Stimulated activated CD4-positive, alpha-beta T cell treated with anti-CD3 and anti-CD28 coated beads, TNF-alpha, amount 100 ng/mL, for 24 hours (primary cell): ENCODE measurements at places on chromosomes 7 and 10.

GRCh38 chr7:113142385-113143119 lies 24.2 kb upstream of the SMIM30 start:
- no peak for DNase-seq

GRCh38 chr10:95466436-95466835 lies 94.7 kb downstream of the SORBS1 start:
- DNase-seq: no peak

DNA sequence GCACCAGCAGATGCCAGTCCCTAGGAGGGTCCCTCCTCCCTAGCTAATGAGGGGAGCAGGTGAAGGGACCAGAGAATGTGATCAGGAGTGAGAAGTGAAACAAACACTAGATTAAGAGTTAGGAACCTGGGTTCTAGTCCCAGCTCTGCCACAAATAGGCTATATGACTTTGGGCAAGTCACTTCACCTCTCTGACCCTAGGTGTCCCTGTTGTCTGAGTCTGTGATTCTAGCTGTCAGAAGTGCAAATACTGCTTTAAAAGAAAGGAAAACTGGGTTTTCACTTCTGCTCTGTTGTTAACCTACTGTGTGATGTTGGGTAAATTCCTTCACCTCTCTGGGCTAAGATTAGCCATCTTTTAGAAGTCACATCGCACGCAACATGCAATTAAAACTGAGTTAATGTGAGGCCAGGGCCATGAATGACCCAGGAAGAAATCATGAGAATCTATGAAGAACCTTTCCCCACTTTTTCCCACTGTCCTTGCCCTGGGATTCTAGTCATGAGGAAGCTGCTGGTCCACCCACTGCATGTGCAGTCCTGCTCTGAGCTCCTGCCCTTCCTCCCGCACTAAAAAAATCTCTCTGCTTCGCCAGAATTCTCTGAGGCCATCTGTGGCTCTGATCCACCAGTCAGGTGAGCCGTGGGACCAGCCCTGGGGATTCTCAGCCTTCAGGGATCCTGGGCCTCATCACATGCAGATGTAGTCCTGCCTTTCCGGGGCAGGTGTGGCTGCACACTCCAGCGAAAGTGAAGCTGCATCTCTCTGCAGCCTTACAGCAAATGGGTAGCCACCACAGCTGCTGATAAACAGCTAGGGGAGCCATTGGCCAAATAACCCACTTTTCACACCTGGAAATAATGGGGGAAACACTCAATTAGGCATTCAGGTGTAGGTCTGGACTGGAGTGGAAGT lies 181.7 kb downstream of the PLXNA4 start:
- no peak for DNase-seq

GRCh38 chr7:102273749-102274712 lies 12.6 kb upstream of the SH2B2 start:
- DNase-seq: no peak

- no peak for DNase-seq
These were observed 17.1 kb downstream of the GRID1 start for GRCh38 chr10:86349474-86349873.

GRCh38 chr10:102718220-102718619 lies 3.8 kb downstream of the SFXN2 start:
- no peak for DNase-seq

- DNase-seq: no peak
These were observed 22.6 kb upstream of the PRTFDC1 start for GRCh38 chr10:24974976-24975375.

- no peak for DNase-seq
These were observed 7.8 kb downstream of the NOD1 start for GRCh38 chr7:30470771-30471170.

DNA sequence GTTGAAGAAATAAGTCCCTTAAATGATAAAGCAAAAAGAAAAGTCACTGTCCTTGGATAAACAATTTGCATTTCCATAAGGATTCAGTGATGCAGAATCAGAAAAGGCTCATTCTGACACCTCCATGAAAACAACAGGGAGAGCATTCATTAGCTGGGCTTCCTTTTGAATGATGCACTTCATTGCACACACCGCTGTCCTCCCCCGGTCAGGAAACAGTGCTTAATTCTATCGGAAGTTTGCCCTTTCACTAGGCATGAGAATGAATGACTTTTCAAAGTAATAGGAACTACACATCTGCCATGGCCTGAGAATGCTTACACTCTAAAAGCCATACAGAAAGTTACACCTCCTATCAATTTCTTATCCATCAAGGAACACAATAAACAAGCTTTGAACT lies 4.2 kb downstream of the PCDH15 start:
- DNase-seq: no peak
